GM03348 (cell line): ENCODE measurements at places on chromosomes 5 and 9.

GRCh38 chr9:108474356-108474755 lies 381.4 kb downstream of the ACTL7B start:
- no peak for DNase-seq

DNA sequence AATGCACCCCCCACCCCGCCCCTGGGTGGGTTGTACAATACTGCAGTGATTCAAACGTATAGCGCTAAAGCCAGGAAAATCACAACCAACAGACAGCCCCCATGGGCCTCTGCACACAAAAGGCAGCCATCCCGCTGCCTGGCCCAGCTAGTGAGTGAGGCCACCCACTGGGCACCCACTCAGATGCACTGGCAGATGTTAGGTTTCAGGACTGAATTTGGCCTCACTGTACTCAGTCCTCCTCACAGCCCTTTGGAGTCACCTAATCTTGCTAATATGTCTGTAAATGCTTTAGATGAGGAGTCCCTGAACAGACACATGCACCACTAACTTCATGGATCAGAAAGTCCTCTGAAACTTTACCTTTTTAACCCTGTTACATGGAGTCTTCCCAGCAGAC lies 87.7 kb downstream of the FSTL4 start:
- no peak for DNase-seq

GRCh38 chr5:63094730-63095129 lies 516.1 kb downstream of the LRRC70 start:
- DNase-seq = no peak

- no peak for DNase-seq
These were observed 37.6 kb upstream of the CCDC152 start for GRCh38 chr5:42719034-42719433.

GRCh38 chr9:69137311-69137710 lies 36.8 kb upstream of the TJP2 start:
- no peak for DNase-seq

DNA sequence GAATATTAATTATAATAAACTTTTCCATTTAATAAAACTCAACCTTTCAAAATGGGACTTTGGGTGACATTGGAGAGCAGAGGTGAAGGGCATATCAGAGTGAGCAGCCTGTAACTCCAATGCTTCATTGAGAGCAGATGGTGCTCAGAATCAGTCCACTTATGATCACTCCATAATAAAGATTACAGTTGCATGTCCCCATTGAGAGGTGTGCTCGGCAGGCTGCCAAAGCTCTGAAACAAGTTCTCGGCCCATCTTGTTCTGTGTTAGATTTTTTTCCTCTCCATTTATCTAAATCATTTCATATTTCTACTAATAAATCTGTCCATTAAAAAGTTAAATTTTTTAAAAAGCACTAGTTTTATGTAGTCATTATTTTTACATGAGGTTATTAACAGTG lies 1786.4 kb upstream of the WWC1 start:
- no peak for DNase-seq

DNA sequence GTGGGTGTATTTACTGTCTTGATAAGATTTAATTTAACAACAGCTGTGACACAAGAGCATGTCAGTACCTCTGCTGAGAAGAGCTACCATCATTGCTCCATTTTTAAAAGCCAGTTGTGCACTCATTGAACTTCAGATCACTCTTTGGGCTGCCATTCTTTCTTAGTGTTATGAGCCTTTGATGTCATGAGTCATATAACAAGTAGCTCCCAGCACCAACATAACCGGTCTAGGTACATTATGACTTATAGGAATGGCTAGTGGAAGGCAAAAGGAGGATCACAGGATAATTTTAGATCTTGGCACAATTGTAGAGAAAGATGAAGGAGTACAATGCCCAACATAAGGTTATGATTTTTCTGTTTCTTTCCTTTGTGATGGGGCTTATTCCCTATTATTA lies 170.8 kb upstream of the FBN2 start:
- no peak for DNase-seq

DNA sequence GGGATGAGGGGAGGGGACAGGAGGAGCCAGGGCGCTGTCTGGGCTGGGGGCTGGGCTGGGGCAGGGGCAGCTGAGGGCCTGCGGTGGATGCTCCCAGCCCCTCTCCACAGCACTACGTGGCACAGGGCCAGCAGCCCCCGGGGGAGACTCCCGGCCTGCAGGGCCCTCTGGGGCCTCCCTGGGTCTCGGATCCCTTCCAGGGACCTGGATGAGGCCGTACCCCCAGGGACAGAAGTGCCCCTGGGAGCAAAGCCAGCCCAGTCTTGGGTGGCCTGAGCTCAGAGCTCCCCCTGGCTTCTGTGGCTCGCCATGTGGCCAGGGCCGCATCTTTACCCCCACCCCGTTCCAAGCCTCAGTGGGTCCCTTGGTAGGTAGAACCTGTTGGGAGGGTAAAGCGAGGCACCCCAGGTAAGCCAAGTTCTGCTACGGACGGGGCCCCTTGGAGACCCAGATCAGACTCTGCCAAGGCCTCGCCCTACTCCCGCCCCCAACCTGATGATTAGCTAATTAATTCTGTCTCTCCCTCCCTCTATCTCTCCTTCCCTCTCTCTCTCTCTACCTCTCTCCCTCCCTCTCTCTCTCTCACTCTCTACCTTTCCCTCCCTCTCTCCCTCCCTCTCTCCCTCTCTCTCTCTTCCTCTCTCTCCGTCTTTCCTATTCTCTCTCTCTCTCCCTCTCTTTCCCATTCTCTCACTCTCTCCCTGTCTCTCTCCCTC lies 24.3 kb downstream of the KCNT1 start:
- no peak for DNase-seq

- DNase-seq = peak; percentile 30
These were observed 116.8 kb downstream of the RGS3 start for GRCh38 chr9:113580041-113580953.

GRCh38 chr5:95711501-95712346 lies 19.4 kb upstream of the RHOBTB3 start:
- DNase-seq = no peak

DNA sequence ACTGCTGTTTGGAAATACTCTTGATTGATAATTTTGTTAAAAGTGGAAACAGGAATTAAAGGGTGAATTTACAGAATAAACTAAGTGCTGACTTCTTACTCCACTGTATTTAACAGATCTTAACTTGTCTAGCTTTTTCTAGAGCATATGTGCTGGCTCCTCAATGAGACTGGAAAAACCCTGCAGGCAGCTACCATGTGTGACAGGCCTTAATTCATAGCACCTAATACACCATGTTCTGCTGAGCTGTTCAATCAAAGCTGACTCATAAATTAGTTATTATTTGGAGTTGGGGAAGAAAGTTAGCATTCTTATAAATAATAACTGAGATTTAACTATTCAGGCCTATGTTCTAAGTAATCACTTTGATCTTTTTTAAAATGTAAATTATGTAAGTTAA lies 29.4 kb downstream of the CTNNAL1 start:
- DNase-seq = no peak

- no peak for DNase-seq
These were observed 59.9 kb downstream of the GRAMD2B start for GRCh38 chr5:126483156-126483555.

DNA sequence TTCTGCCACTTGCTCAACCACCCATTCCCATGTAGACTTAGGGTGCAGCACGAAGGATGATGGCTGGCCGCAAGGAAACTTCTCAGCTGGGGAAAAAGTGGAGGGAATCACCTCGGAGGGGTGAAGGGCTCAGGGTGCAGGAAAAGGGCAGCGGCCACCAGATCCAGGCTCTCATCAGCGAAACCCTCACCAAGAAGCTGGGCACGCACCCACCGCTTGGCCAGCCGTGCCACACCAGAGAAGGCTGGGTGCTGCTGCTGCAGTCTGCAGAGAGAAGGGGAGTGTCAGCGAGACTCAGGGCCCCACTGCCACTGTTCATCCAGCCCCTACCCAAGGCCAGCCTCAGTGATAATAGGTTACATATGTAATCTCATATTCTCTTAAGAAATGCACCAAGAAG lies 8.6 kb downstream of the NOL6 start:
- DNase-seq = no peak

DNA sequence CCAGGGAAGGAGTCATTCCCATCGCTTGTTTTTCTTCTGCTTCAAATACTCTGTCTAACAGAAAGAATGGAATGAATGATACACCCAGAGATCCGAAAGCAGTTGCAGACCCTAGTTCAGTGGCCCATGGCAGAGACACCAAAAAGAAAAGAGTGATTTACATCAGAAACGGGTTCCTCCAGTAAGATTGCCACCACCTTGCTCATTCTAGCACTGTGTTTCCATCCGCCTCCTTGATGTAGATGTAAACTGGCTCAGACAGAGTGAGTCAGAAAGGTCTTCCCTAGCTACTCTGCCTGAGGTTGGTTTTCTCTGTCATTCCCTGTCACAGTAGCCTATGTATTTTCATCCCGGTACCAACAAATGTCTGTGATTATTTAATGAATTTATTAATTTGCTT lies 15.9 kb upstream of the CLINT1 start:
- DNase-seq = no peak

DNA sequence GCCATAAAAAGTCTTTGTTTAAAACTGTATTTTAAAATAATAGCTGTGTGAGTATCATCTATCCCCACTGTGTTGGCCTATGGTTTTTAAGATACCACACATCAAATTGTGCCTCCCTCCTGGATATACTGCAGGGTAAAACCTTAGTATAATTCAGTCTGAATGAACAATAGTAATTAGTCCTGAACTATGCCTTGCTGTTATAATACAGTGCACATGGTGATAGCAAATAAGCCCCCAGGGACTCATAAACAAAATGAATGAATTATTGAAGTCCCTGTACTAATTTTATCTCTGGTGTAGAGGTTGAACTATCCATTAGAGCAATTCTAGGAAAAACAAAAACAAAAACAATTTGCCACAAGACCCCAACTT lies 142.7 kb upstream of the ADAMTSL1 start:
- DNase-seq = no peak

DNA sequence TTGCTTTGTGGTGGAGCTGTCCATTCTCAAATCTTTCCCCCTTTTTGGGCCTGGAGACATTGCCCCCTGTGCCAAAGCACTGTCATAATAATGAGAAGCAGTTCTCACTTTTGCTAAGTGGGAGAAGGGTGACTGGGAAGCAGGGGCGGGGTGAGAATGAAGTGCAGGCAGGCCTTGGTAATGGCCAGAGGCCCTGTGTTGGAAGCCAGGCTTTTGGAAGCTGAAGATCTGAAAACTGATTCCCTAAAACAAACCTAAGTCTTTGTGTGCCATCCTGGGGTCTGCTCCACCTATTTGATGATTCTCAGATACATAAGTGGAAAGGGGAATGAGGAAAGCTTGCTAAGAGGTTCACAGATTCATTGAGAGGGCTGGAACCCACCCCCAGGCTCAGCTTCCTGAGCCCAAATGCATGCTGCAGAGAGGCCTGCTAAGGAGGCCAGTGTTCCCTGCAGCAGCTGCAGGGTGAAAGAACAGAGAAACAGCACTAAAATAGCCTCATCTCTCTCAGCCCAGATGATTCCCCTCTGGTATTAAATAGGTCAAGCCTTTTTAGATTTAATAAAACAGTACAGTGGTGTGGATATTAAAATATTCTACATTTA lies 75.0 kb downstream of the NSG2 start:
- DNase-seq = no peak

DNA sequence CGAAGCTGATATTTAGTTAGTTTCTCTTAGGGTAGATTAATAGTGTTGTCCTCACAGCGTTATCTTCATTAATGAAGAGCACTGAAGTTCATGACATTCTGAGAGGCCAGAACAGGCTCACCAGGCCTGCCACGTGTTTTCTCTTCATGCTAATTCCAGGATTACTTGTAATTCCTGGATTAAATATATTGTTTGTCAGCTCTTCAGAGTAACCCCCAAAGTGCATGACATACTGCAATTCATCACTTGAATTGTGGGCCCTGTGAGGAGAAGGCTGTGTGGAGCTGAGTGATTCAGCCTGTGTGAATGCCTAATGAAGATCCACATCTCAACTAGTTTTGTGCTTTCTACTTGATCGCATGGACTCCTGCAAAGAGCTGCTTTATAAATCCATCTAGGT lies 401.0 kb upstream of the ADAMTSL1 start:
- DNase-seq = no peak
